ENCODE measurements at places on chromosomes 3 and 15.

GRCh38 chr3:107699682-107700081 lies 176.9 kb downstream of the BBX start:
- no peak for DNase-seq

GRCh38 chr15:31591908-31592307 lies 265.3 kb downstream of the KLF13 start:
- no peak for DNase-seq

DNA sequence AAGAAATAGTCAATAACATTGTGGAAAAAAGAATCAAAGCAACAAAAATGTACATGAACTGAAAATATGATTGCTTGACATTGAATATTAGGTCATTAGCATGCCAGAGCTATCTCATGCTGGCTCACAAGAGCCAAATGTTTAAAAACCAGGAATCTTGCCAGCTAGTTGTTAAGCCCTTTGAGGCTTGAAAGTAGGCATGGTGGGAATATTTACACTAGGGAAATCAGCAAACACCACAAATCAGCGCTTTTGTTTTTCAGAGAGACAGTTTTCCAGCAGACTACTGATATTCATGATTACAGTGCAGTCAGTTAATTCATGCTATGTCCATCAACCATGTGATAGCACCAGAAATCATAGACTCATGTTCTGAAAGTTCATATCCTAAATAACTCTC lies 144.8 kb downstream of the ARPP21 start:
- no peak for DNase-seq

GRCh38 chr3:129648391-129648790 lies 41.9 kb upstream of the PLXND1 start:
- DNase-seq: no peak

GRCh38 chr3:5138214-5138981 lies 16.3 kb downstream of the ARL8B start:
- no peak for DNase-seq
